ENCODE measurements at places on chromosomes 4 and X.

- DNase-seq = no peak
Observed at GRCh38 chr4:6873792-6874461, 35.7 kb upstream of the TBC1D14 start.

GRCh38 chrX:143642426-143642825, 6.5 kb upstream of the SLITRK4 start:
- no peak for DNase-seq

GRCh38 chr4:3826247-3827172, 60.3 kb downstream of the ADRA2C start:
- no peak for DNase-seq

- DNase-seq = no peak
Observed at GRCh38 chrX:49257846-49258748, 6.4 kb downstream of the FOXP3 start.

DNA sequence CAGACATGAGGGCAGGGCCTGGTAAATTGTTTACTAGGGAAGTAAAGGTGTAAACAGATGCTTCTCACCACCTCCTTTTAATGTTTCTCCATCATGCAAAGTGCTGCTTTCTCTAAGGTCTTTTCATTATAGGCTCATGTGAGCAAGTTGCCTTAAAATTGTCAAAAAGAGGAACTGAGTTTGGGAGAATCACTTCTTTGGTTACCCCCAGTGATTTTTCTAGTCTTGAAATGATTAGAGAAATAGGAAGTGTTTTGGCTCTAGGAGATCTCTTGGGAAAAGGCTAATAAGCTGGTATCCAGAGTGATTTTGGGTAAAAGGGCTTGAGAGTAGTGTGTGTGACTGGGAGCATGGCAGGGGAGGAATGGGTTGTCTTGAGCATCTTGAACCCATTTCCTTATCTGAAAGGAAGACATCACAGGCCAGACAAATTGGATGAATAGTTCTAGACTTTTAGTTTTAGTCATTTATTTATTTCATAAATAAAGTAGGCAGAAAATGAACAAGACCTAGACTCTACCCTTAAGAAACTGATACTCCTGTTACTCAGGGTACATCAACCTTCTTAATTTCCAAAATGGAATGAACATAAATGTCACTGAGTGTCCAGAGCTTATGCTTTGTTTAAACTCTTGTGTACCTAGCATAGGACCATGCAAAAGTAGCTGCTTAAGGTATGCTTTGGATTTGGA, 14.2 kb downstream of the GRPR start:
- DNase-seq = no peak

DNA sequence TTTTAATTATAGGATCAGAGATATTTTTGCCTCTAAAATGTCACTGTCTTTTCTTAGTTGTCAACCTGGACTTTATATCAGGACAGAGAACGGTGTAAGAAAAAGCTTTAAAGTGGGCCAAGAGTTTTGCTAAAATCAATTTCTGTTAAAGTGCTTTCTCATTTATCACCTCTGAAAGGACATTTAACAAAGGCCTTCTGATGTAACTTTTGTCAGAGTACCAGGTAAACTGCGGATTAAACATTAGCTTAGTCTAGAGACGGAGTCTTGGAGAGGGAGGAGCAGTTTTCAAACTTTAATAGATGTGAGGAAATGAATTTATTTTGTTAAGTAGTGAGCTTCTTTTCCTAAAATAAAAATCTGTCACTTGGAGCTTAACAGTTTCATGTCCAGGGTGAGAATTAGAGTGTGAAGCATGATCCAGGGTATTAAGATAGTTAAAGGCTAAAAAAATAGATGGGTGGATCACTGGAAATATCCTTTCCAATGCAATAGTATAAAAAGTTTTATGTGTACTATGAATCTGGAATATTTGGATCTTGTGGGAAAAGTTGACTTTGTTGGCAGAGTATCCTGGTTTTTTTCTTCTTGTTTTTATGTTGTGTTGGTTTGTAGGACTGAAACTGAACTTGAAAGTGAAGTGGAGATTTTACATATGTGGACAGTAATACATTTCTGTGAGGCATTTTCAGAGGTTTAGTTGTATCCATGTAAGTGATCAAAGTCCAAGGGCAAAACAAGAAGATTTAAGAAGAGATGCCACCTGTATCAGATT, 33.6 kb upstream of the BMPR1B start:
- no peak for DNase-seq

DNA sequence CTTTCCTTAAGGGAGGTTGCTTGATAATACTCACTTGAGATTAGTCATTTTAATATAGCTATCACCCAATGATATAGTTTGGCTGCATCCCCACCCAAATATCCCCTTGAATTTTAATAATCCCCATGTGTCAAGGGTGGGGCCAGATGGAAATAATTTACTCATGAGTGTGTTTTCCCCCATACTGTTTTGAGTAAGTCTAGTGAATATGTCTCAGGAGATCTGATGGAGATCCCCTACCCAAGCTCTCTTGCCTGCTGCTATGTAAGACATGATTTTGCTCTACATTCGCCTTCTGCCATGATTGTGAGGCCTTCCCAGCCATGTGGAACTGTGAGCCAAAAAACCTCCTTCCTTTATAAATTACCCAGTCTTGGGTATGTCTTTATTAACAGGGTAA, 539.7 kb upstream of the GRID2 start:
- DNase-seq = no peak

DNA sequence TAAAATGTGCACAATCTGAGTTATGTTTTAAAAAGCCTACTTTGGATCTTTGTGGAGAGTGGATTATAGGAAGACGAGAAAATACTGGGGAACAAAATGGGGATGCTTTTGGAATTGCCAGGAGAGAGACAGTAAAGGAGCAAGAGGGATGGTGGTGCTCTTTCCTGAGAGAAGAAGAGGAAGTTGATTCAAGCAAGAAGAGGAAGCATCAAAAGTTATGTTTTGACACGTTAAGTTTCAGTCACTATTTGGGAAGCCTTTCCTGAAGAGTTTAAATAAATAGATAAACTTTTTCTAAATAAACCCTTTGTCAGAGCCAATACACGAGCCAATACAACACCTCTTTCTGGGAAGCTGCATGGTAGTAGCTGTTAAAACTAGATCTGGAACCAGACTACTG, 394.1 kb downstream of the GALNTL6 start:
- no peak for DNase-seq

DNA sequence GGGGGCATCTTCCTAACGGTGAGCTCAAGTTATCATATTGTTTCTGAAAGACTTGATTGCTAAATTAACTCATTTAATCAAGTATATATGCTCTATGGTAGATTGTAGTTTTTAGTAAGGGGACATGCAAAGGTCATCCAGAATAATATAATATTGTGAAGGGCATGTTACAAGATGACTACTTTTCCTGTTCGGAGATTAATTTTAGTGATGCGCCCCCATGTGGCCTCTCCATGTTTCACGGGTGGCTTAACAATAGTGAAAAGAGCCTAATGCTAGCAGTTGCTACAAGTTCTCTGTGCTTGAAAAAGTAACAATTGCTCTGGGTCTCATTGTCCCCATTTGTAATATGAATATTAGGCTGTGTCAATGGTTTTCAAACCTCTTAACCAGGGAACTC, 12.2 kb downstream of the SMPX start:
- DNase-seq = no peak

DNA sequence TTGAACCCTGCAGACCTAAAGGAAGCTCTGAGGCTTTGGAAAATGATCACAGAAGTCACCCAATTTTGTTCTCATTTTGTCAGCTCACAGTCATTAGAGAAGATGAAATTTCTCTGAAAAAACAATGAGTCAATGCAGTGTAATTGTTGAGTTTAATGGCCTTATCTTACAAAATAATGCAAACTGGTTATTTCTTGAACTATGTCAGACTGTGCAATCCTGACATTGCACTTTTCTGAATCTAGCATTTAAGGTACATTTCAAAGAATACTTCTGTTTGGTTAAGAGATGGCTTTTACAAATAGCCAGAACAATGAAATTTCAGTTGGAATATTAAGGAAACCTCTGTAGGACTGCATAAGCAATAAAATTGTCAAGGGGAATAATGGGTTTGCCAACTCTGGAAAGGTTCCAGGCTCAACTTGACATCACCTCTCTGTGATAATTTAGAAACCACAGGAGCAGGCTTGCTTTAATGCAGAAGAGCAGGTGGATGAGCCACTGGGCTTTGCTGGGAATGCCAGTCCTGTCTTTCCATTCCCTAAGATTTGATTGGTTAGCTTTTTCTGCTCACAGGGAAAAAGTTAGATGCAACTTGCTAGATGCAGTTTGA, 222.8 kb downstream of the FRMPD4 start:
- no peak for DNase-seq

- no peak for DNase-seq
Observed at GRCh38 chr4:75849461-75849860, 52.8 kb downstream of the PPEF2 start.

DNA sequence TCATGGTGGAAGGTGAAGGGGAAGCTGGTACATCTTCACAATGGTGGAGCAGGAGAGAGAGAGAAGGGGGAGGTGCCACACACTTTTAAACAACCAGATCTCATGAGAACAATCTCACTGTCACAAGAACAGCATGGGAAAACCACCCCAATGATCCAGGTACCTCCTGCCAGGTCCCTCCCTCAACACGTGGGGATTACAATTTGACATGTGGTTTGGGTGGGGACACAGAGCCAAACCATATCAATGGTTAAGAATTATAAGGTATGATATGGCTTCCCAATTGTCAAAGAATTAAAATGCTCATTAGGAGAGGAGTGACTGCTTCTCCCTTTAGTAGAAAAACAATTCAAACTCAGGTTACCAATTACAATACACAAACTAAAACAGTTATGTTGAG, 143.3 kb downstream of the PDLIM5 start:
- DNase-seq = no peak

DNA sequence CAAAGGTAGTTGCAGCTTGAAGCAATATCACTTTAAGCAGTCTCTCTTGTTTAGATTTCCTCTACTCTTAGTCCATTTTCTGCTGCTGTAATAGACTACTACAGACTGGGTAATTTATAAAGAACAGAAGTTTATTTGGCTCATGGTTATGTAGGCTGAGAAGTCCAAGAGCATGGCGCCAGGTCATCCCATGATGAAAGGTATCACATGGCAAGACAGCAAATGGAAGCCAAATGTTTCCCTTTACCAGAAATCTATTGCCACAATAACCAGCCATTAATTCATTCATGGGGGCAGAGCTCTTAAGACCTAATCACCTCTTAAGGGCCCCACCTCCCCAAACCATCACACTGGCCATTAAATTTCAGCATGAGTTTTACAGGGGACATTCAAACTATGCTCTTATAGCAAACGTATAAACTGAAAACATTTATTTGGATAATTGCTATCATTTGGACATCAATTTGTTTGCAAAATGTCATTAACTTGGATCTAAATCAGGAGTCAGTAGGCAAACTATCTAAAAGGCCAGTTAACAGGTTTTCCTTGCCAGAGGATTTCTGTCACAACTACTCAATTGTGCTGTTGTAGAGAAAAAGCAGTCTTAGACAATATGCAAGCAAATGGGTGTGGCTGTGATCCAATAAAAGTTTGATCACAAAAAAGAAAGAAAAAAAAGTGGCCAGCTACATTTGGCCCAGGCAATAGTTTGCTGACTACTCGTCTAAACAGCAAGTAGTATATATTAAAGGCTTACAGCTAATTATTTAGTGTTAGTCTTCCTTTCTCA, 75.7 kb upstream of the GUCY1A1 start:
- no peak for DNase-seq

GRCh38 chrX:150465326-150465725, 102.2 kb downstream of the MAMLD1 start:
- no peak for DNase-seq

DNA sequence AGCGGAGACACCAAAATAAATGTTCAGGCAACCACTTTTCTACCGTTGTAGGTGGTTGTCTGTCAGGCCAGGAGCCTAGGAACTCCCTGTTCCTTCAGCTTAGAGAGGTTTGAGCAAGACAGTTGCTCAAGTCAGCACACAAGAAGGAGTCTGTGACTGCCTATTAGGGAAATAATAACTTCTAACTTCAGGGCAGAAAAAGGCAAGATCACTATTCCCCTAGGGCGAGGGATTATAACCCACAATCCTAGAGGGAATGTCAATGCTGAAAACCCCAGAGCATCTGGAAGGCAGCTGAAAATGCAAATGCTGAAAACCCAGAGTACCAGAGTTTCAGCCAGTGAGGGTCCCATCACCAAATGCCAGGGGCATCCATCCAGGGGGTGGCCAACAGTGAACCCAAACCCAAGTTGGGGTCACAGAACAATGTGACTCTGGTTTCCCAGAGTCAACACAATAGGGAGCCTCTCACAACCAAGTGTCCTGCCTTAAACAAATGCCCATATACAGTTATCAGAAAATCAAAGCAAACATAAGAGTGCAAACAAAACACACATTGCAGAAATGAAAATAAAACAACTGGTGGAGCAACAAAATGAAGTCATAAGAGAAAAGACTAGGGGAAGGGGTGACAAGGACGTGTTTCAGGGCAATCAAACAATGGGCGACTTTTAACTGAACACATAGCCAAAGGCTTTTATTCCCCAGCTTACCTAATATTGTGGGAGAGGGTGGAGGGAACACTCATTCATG, 27.6 kb downstream of the MORF4L2 start:
- DNase-seq = no peak

DNA sequence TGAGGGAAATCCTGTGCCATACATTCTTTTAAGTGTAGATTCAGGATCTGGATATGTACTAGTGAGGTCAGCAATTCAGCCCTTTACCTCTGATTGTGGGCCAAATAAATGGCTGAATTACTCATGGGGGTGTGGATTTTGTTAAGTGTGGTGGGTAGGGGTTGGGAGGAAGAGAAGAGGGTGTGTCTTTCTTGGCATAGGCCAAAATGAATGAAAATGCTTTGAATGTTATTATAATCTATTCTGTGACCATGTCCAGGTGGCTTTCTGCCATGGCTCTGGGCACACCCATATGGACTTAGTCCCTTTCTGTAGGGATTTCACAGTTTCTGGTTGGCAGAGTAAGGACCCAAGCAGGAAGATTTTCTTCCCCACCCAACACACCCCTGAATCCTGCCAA, 244.3 kb downstream of the CBR4 start:
- no peak for DNase-seq

GRCh38 chrX:144219035-144219434, 335.2 kb downstream of the UBE2NL start:
- no peak for DNase-seq

- no peak for DNase-seq
Observed at GRCh38 chr4:165610679-165611437, 232.1 kb downstream of the CPE start.

GRCh38 chr4:71243091-71243833, 95.6 kb upstream of the SLC4A4 start:
- DNase-seq = no peak

DNA sequence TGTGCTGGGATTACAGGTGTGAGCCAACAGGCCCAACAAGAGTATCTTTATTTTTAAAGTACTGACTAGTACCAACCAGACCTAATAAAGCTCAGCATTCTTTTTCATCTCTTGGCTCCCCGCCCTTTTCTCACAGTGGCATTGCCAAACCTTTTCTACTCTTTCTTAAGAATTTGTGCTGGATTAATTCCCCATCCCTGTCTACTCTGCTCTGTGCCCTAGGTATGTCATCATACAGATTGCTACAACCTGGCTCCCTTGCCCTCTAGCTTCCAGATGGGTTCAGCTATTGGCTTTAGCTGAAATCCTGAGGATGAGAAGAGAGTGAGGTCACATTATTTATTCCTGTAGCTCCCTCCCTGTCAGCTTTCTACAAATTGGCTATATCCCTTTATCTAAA, 34.9 kb upstream of the CCNI start:
- no peak for DNase-seq

Data from NCI-H510A (cell line).